Neuronal stem cell (in vitro differentiated cells): ENCODE measurements at places on chromosomes 6 and 20.

DNA sequence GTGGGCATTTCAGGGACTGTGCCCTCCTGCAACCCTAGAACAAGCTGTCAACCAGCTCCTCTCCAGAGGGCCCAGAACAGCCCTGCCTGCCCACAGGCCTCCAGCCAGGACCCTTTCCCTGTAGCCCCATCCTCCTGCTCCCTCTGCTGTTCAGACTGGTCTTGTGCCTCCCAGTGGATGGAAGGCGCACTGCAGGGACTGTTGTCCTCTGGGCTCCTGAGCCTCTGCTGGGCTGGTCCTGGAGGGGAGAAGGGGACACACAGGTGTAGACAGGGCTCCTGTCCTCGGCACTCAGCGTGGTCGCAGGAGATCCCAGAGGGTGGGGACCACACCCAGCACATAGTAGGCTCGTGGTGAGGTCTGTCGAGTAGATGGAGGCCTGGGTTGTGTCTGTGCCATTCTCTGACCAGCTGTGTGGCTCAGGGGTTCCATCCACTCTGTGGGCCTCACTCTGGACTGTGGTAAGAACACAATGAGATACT lies 11.5 kb downstream of the ITPR3 start:
- H3K4me3 ChIP-seq = no peak overlapping the region
- no peaks in the 10 kb centered on the region for H3K36me3 ChIP-seq
- H3K27me3 ChIP-seq = peaks cover 19% of the 10 kb centered on the region
- no peak for DNase-seq
- peaks cover 10% of the 10 kb centered on the region for H3K4me1 ChIP-seq
- no peak overlapping the region for H3K27ac ChIP-seq

DNA sequence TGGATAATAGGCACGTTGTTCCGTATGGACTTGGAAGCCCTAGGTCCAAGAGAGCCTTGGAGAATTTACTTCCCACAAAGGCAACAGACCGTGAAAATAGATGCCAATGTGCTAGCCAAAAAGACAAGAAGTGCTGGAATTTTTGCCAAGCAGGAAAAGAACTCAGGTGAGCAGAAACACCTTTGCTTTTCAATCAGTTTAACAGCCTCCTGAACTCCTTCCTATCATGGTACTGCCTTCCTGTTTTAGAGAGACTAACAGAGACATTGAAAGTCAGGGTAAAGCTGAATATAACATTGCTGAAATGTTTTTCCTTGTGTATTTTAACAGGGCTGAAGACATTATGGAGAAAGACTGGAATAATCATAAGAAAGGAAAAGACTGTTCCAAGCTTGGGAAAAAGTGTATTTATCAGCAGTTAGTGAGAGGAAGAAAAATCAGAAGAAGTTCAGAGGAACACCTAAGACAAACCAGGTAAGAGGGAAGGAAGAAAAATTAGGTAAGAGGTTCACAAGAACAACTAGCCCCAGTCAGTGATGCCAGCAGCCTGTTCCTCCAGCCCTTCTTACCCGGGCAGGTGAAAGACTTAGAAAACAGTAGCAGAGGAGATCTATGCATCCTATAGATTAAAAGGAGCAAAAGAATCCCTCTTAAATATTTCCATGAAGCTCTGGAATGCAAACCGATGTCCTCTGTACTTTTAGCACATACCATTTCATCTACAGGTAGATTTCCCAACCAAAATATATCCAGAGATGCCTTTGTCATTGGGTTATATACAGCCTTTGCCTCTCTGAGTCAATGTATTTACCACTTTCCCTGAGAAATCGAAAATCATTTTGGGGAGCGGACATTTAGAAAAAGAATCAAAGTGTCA lies 4.0 kb downstream of the EDN1 start:
- H3K4me1 ChIP-seq = peaks cover 5% of the 10 kb centered on the region
- no peak overlapping the region for H3K4me3 ChIP-seq
- H3K36me3 ChIP-seq = no peaks in the 10 kb centered on the region
- no peak for DNase-seq
- no peaks in the 10 kb centered on the region for H3K27me3 ChIP-seq

DNA sequence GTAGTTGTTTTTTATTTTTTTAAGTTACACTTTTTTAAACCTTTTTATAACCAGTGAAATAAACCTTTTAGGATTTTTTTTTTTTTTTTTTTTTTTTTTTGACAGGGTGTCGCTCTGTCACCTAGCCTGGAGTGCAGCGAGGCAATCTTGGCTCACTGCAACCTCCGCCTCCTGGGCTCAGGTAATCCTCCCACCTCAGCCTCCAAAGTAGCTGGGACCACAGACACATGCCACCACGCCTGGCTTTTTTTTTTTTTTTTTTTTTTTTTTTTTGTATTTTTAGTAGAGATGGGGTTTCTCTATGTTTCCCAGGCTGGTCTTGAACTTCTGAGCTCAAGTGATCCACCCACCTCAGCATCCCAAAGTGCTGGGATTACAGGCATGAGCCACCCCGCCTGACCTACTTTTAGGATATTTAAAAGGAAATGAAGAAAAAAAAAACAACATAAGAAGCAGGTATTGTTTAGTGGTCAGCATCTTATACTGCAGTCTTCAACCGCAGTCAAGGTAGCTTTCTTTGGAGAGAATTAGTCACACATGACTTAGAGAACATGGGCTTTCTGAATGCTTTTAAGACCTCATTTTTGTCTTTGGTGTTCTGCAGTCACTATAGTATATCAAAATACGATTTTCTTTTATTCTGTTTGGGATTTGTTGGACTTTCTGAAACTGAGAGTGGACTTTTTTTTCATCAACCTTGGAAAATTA lies 1.6 kb downstream of the POLR1H start:
- H3K36me3 ChIP-seq = no peaks in the 10 kb centered on the region
- DNase-seq = no peak
- no peak overlapping the region for H3K4me3 ChIP-seq
- H3K4me1 ChIP-seq = peaks cover 10% of the 10 kb centered on the region
- no peak overlapping the region for H3K27ac ChIP-seq
- H3K27me3 ChIP-seq = no peaks in the 10 kb centered on the region

- H3K4me3 ChIP-seq = no peak overlapping the region
- DNase-seq = no peak
- no peak overlapping the region for H3K27ac ChIP-seq
- H3K27me3 ChIP-seq = no peaks in the 10 kb centered on the region
- no peaks in the 10 kb centered on the region for H3K36me3 ChIP-seq
Measured at GRCh38 chr6:148854096-148854495, 107.3 kb downstream of the UST start.

DNA sequence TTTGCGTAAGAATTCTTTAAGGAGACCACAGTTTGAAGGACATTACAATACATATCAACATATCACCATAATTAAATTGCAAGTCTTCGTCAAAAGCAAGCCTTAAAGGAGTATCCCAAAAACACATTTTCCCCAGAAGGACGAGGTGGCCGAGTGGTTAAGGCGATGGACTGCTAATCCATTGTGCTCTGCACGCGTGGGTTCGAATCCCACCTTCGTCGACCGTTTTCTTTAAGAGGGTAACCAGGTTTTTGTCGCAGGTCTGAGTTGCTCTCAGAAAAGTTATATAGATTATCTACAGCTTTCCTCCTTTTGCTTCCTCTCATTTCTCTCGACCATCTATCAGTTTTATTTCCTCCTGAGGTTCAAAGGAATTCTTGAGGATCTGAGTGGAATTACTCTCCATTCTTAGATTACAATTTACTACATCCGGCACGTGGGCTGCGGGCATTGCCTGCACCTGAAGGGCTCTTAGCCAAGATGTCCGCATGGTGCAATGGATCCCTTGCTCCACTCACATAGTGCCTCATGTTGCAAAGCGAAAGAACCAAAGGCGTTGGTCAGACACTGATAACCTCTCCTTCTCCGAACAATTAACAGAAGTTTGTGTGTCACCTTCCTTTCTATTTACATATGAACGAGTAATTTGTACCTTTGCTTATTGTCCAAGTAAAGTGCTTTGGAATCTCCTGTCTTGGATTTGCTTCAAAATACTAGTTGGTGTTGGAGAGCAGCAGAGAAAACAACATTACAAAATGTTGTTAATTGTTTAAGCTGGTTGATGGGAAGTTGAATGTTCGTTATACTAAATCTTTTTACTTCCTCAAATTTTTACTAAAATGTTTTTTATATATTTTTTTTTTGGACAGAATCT lies 14.0 kb downstream of the POM121L2 start:
- H3K4me1 ChIP-seq = no peaks in the 10 kb centered on the region
- DNase-seq = no peak
- no peaks in the 10 kb centered on the region for H3K27me3 ChIP-seq
- H3K36me3 ChIP-seq = no peaks in the 10 kb centered on the region

DNA sequence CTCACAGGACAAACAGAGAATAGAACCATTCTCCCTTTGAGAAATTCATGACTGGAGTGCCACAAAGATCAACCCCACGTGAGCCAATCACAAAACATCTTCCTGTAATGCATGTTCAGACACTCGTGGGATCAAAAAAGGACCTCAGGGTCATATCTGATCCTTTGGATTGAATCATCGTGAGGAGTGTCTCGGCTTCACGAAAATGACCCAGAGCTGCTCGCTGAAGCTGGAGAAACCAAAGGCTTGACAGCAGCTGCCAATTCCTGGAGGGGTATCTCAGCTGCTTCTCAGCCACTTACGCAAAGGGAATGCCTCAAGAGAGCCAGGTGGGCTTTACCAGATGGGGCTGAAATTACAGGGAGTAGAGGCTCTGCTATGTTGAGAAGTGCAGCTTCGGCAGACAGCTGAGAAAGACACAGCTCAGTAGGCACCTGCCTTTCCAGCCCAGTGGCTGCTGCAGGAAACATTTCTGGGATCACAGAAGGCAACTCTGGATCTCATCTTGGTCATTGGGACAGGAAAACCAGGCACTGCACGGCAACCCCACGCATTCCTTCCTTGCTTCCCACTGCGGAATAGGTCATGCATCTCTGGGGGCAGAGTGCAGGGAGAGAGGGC lies 813.1 kb downstream of the KIF16B start:
- DNase-seq = no peak
- no peaks in the 10 kb centered on the region for H3K36me3 ChIP-seq
- no peak overlapping the region for H3K4me3 ChIP-seq
- H3K27me3 ChIP-seq = no peaks in the 10 kb centered on the region
- H3K27ac ChIP-seq = no peak overlapping the region
